ENCODE measurements at places on chromosomes 5 and 9.

GRCh38 chr9:92608909-92609445 lies 61.0 kb downstream of the IPPK start:
- no peak for DNase-seq

DNA sequence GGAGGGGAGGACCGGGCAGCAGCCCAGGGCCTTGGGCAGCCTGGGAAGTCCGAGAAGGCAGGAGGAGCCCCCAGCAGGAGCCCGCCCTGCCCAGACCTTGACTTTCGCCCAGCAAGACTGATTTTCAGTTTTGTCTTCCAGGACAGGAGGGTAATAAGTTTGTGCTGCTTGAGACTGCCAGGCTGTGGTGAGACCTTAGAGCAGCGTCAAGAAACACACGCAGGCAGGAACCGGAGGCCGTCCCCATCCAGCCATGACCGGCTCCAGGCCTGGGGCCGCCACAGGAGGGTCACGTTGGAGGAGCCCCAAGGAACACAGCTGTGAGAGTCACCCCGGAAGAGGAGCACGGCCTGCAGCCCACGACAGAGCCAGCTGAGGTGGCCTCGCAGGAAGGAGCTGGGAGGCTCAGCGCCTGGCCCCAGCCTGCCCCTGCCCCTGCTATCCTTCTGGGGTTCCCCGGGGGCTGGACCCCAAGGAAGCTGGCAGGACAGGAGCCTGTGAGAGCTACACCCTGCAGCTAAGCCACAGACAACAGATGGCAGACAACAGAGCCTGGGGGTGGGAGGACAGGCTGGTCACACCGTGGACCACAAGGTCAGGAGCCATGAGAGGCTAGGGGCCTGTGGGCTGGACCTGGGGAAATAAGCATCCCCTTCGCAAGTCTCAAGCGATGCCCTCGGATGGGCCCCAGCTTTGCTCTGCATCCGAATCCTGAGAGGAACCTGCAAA lies 126.0 kb upstream of the FAM120A start:
- DNase-seq = no peak

DNA sequence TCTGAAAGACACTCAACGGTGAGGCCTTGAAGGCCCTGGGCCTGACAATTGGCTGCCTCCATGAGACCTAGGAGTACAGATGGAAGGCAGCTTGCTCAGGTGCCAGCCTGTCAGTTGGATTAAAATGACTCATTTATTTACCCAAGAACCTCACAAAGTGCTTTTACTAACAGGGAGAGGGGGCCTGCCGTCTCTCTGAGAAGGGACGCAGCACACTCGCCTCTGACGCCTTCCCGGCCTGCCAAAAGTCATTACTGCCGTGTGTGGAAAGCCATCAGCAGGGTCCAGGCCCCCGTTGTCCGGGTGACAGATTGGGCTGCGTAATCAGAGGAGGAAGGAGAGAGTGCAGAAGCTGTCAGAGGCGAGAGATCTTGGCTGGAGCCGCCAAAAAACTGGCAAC lies 32.4 kb downstream of the DDX31 start:
- no peak for DNase-seq

- DNase-seq = no peak
These were observed 30.1 kb upstream of the NFIB start for GRCh38 chr9:14344053-14344524.

- DNase-seq = no peak
These were observed 339.4 kb downstream of the CHSY3 start for GRCh38 chr5:130243641-130244040.

- DNase-seq = no peak
These were observed 34.5 kb upstream of the TCF7 start for GRCh38 chr5:134079748-134080581.

DNA sequence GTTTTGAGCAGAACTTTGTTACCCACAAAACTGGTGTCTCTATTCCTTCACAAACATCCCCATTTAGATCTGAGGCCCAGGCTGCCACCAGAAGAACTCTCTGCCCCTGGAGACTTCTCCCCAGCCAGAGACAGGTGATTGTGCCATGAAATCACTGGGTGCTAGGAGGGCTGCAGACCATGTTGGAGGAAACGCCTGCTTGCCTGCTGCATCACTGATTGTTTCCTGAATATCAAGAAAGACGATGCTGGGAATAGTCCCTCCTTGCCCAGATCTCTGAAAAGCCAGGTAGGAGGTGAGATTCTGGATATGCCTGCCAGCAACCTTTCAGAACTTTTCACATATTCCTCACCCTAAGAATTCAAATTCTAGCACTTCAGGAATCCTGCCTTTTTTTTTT lies 8.1 kb downstream of the ZNF366 start:
- DNase-seq = no peak

DNA sequence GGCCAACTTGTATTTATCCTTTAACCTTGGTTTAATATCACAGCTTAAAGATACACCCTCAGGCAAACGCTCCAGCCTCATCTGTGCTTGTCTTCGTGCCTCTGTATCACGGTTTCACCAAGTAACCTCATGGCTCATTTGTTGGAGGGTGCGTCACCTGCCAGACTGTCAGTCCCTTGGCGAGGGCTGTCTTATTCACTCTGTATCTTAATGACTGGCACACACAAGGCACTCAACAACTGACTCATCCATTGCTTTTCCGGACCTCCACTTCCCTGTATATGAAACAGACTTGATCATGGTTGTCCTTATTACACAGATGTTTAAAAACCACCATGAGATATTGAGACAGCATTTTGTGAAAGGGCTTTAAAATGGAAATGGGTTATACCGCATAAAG lies 28.0 kb downstream of the LCP2 start:
- DNase-seq = no peak

- DNase-seq = no peak
These were observed 20.4 kb downstream of the PDE4D start for GRCh38 chr5:59873113-59873512.

DNA sequence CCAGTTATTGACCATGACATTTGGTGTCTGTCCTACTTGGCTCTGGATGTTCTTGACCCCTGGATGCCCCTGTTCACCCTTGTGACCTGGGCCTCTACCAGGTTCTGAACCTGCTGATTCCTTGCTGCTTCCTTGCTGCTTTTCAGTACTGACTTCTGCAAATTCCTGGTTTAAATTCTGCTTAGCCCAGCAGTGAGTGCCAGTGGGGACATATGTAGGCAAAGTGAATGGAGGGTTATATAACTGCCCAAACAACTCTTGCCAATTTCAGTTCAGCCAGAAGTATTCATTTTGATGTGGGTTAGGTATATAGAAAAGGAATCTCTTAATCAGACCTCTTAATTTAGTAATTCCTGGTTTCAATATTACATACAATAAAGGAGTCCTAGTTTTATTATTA lies 220.6 kb downstream of the TAF11L14 start:
- no peak for DNase-seq

- no peak for DNase-seq
These were observed 270.2 kb upstream of the RASA1 start for GRCh38 chr5:86997516-86997915.

DNA sequence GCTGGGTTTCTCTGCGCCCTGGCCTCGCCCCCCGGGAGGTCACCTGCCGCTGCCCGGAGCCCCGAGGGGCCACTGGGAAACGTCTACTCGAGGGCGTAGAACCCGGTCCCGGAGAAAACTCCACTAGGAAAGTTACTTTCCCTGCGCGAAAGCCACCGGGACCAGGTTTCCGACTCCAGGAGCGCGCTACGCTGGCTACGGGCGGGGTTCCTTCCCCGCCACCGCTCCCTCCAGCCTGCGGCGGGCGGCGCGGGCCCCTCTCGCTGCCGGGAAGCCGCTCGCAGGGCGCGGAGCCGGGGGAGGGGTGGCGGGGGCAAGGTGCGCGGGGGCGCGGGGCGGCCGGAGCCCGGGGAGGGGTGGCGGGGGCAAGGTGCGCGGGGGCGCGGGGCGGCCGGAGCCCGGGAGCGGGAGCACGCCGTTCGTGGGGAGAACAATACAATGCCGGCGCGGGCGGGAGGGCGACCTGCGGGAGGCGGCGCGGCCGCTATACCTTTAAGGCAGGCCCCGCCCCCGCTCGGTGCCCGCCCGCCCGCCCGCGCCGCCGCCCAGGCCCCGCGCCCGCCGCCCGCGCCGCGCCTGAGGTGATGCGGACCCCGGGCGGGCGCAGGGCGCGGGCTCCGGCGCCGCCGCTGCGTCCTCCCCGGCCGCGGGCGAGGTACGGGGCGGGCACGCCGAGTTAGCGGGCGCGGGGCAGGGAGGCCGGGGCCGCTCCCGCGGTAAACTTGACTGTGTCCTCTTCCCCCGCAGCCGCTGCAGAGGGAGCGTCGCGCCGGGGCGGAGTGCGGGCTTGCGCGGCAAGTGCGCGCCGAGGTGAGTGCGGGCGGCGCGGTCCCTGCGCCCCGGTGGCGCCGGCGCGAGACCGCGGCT lies 278.1 kb downstream of the AOPEP start:
- DNase-seq = no peak

- no peak for DNase-seq
These were observed 96.7 kb downstream of the EDIL3 start for GRCh38 chr5:84287951-84288350.

DNA sequence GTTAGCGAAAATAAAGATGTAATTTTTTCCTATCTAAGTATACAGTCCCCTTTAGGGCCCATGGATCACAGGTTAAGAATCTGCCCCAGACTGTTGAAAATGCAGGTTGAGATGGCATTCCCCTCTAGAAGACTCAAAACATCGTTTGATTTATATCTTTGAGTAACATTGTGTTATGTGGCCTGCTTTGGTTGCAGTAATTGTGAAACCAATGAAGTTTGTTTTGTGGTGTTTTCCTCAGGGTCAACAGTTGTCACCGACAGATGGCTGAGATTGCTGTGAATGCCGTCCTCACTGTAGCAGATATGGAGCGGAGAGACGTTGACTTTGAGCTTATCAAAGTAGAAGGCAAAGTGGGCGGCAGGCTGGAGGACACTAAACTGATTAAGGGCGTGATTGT lies 7.8 kb downstream of the CCT5 start:
- no peak for DNase-seq

- DNase-seq = no peak
These were observed 39.7 kb downstream of the ROPN1L start for GRCh38 chr5:10481241-10481935.

- no peak for DNase-seq
These were observed 59.2 kb upstream of the GDNF start for GRCh38 chr5:37899037-37899436.

DNA sequence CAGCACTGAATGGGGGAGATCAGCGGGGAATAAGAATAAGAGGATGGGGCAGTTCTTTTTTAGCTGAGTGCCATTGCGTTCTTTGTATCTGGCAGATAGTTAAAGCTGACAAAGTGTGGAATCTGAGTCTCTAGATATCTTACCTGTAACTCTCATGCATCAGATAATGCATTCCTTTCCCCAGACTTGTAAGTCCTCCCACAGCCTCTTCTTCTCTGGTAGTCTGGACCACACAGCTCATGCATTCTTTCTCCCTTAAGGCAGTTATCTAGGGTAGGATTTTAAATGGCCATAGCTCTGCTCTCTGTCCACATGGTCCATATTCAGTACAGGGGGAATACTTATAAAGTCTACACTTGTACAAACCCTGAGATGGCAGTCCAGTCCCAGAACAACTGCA lies 54.0 kb upstream of the FGF10 start:
- no peak for DNase-seq

DNA sequence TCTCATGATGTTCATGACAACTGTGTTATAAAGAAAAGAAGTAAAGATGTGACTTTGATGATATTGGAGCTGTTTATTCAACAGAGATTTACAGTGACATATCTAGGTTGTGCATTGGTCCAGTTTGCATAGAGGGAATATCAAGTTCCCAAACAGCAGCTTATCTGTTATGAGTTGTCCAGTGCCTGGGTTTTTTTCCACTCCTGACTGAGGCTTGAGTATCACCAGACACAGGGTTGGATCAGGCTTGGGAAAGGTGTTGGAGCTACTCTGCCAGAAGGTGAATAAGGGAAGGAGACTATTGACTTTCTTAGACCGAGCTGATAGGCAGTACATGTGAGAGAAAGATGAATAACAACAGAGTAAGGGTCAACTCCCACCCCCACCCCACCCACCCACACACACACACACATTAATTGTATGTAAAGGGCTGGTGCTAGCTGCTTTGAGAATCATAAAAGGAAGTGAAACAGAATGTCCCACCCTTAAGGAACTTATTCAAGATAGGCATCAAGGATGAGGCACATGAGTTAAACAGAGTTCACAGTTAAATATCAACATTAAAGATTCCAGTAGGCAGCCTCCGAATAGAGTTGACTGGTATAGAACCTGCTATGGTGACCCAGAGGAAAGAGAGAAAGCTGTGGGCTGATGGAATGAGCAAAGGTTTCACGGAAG lies 33.0 kb upstream of the RASGRF2 start:
- DNase-seq = no peak

- no peak for DNase-seq
These were observed 168.8 kb downstream of the GABBR2 start for GRCh38 chr9:98539954-98540353.

GRCh38 chr9:25537808-25538207 lies 140.4 kb downstream of the TUSC1 start:
- DNase-seq = no peak

DNA sequence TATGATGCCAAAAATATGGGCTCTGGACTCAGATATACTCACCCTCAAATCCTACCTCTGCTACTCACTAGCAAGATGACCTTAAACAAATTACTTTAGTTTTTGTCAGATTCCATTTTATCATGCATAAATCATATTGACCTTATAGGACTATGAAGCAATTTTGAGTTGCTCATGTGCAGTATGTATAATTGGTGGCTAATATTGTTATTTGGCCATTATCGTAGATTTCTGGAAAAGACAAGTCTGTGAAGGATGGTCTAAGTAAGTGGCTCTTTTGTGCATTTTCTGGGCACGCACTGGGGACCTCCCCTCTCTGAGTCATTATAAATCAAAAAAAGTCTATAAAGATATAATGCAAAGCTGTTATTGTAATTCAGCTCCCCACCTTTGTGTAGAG lies 393.0 kb downstream of the FGF10 start:
- no peak for DNase-seq

DNA sequence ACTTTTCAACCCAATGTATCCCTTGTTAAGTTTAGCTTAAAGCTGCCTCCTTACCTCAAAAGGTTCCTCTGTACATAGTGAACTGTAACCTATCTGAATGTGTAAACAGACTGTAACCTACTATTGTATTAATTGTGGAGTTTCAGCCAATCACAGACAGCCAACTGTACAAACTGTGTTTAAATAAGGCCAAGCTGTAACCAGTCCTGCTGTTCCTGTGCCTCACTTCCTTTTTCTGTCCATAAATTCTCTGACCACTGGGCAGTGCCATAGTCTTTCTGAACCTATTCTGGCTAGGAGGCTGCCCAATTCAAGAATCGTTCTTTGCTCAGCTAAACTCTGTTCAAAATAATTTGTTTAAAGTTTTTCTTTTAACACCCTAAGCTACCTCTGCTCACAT lies 74.7 kb upstream of the DAPK1 start:
- no peak for DNase-seq

DNA sequence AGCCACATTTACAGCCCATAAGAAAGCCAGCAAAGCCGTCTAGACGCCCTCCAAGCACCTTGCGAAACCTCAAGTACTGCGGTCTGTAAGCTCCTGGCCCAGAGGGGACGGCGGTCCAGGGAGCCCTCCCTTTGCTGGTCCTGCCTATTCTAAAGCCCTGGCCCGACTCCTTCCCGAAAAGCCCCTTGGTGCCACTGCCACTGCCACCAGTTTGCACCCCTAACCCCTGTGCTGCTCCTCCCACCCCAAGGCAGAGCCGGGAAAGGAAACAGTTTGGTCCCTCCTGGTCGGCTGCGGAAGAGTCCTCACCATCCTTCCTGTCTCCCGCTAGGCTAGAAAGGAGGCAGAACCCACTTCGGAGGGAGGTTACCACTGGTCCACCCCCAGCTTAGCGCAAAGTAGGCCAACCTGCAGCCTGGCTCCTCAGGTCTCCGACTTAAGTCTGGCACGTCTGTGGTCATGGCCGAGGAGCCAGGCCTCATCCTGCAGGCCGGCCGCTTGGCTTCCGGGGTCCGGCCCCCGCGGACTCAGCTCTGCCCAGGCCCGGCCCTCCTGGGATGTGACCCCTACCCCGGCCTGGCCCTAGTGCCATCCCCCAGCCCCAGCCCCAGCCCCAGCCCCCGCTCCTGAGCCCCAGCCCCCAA lies 916 bp downstream of the TOR1A start:
- DNase-seq = no peak

Data from retinal pigment epithelial cell (primary cell).